SJCRH30 (cell line): ENCODE measurements at places on chromosomes 1 and 21. TPM values are rescaled to one million over a fixed set of nuclear protein-coding genes. Genes with fewer than 3 reads are reported as not detected.

DNA sequence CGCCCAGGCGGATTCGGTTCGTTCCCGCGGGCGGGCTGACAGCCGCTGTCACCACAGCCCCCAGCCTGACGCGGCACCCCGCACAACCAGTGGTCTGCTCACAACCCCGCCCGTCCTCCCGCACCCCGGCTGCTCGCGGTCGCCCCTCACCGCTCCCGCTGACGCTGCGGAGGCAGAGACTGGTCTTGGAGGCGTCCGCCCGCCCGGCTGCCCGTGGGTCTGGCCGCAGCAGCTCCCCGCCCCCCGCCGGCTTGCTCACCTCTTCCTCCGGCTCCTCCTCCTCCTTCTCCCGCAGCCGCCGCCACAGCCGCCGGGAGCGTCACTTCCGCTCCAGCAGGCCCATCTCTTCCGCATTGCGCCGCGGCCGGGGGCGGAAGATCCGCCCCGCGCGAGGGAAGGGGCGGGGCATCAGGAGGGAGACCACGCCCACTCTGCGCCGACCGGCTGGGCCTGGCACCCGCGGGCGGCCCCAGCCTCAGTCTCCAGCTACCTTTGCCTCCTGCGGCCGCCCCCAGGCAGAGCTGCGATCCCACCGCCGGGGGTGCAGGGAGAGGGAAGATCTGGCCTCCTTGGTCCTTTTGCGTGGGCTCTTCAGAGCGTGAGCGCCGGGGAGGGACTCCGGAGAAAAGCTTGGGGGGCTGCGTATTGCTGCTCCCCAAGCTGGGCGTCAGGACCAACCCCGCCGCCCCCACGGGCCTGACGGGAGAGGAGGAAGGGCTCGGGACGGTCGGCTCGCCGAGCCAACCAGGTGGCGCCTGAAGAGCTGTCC, at the start of gene SYNJ1:
SYNJ1 (minus strand) TSS at position 327 of the 769 bp plus-strand sequence. CDS start 1,118 bp downstream, outside the sequence.
- H3K27me3 ChIP-seq: no peaks in the 10 kb centered on the region
- peak; percentile 95 for DNase-seq
- H3K36me3 ChIP-seq: peaks cover 7% of the 10 kb centered on the region; the same call in 1 of the 2 replicates
- no peaks in the 10 kb centered on the region for H3K4me1 ChIP-seq
- H3K4me3 ChIP-seq: peak within 1 kb of the TSS; percentile 96
- peak within 1 kb of the TSS; percentile 76 for H3K27ac ChIP-seq

- H3K36me3 ChIP-seq: no peaks in the 10 kb centered on the region; the same call in none of the 2 replicates
- H3K4me1 ChIP-seq: 0 out of 2 replicates have a peak, but pooled peaks cover 3% of the 10 kb centered on the region
- H3K4me3 ChIP-seq: no peak overlapping the region
- H3K27ac ChIP-seq: no peak overlapping the region
Observed at GRCh38 chr1:15706751-15707150, 22.6 kb downstream of the PLEKHM2 start.

GRCh38 chr1:215358356-215358755, 208.7 kb upstream of the KCTD3 start:
- H3K4me3 ChIP-seq: no peak overlapping the region
- H3K36me3 ChIP-seq: no peaks in the 10 kb centered on the region
- H3K27me3 ChIP-seq: no peaks in the 10 kb centered on the region
- H3K4me1 ChIP-seq: no peaks in the 10 kb centered on the region

DNA sequence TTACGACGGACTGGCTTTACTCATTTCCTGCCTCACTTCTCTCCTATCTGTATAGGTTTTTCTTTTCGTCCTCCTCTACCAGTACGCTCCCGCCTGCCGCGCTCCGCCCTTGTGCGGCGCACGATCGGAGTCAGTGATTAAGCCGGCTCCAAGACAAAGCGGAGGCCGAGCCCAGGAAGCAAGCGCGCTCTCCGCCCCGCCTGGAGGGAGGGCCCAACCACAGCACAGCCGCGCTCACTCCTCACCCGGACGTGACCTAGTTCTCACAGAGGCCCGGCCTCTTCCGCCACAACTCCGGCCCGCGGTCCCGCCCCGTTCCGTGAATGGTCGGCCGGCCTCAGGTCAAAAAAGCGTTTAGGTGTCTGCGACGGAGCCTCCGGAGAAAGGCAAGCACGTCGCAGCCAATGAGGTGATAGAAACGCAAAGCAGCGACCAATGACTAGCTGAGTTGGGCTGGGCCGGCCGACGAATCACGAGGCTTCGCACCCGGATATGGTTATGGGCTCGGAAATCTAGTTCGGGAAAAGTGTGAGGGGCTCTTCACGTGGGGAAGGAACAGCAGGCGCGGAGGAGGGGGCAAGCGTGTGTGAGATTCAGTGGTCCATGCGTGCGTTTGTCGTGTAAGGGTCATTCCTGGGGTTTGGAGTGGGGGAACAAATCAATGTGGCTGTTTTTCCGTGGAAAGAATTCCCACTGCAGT, at the start of gene METTL13:
METTL13 (plus strand) TSS at position 485 of the 700 bp plus-strand sequence. CDS start 308 bp downstream, outside the sequence.
- H3K27ac ChIP-seq: peak within 1 kb of the TSS; percentile 40
- no peaks in the 10 kb centered on the region for H3K27me3 ChIP-seq
- peaks cover 3% of the 10 kb centered on the region; the same call in 1 of the 2 replicates for H3K4me1 ChIP-seq

GRCh38 chr1:185735701-185736064, 1.5 kb downstream of the HMCN1 start:
- H3K4me1 ChIP-seq: peaks cover 8% of the 10 kb centered on the region
- no peaks in the 10 kb centered on the region for H3K27me3 ChIP-seq
- peak; percentile 6 for DNase-seq
- H3K36me3 ChIP-seq: no peaks in the 10 kb centered on the region; the same call in 1 of the 2 replicates
- H3K4me3 ChIP-seq: peak overlapping the region; percentile 67

GRCh38 chr1:62362061-62362917, 43.1 kb upstream of the KANK4 start:
- no peaks in the 10 kb centered on the region for H3K27me3 ChIP-seq
- no peak overlapping the region for H3K4me3 ChIP-seq
- H3K36me3 ChIP-seq: no peaks in the 10 kb centered on the region
- peak overlapping the region; percentile 61 for H3K27ac ChIP-seq

DNA sequence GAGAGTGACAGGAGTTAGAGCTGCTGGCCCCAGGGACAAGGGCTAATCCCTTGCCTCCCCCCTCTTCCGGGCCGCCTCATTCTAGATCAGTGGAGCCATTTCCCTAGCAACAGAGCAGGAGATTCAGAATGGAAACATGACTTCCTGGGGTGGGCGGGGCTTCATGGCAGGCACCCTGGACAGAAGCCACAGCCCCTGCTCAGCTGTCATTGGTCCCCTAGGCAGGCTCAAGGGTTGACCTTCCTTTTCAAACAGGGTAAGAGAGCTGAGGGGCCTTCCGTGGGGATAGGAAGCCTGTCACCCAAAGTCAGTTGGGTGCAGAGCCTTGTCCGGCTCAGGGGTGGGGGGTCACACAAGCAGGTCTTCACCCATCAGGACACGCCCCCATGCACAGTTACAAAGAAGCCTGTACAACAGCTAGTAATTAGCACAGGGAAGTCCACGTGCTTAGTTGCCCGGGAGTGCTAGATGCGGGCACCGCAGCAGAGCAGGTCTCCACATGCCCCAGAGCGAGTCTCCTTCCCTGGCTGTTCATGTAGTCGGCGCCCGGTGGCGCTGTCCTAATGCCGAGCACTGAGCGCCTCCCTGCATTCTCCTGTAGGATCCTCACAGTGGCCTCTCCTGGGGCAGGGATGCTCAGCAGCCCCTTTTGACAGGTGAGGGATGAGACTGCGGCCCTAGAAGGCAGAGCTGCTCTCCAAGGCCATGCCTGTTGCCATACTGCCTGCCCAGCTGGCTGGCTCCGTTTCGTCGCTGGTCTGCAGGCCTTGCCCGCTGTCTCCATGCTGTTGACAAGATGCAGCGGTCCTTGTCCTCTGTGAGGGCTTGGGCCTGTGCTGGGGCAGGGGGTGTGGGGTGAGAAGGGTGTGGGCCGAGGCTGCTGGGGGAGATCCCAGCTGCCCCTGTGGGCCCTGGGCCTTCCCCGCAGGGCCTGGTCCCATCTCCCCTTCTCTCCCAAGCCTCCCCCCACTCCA, 5.1 kb downstream of the TMEM201 start:
- H3K27me3 ChIP-seq: no peaks in the 10 kb centered on the region
- H3K4me3 ChIP-seq: peak overlapping the region; percentile 6; the same call in 1 of the 2 replicates
- H3K27ac ChIP-seq: peak overlapping the region; percentile 63
- DNase-seq: peak; percentile 99
- H3K36me3 ChIP-seq: peaks cover 25% of the 10 kb centered on the region

- no peaks in the 10 kb centered on the region for H3K4me1 ChIP-seq
- no peak overlapping the region for H3K27ac ChIP-seq
- peaks cover 6% of the 10 kb centered on the region for H3K36me3 ChIP-seq
- DNase-seq: no peak
Observed at GRCh38 chr1:231410036-231410612, 12.0 kb downstream of the EGLN1 start.

DNA sequence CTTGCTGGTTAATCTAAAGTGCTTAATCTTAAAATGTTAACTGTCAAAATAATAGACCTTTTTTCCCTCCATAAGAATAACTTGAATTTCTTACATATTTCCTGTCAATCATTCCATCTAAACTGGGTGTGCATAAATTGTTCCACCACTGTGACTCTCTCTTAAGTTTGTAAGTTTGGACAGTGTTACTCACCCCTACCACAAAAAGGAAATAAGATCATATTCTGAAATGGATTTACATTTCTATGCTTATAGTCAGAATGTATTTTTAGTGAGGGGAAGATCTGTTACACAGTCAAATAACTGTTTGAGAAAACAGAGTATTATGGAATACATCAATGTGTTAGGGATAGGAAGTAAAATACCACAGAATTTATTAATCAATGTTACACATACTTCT, 109.6 kb upstream of the DPYD start:
- H3K36me3 ChIP-seq: no peaks in the 10 kb centered on the region
- H3K27ac ChIP-seq: no peak overlapping the region
- no peak overlapping the region for H3K4me3 ChIP-seq
- no peaks in the 10 kb centered on the region for H3K4me1 ChIP-seq
- DNase-seq: no peak
- no peaks in the 10 kb centered on the region for H3K27me3 ChIP-seq

GRCh38 chr1:156523801-156524480, 23.4 kb upstream of the MEF2D start:
- H3K27me3 ChIP-seq: no peaks in the 10 kb centered on the region
- H3K4me3 ChIP-seq: no peak overlapping the region
- peaks cover 25% of the 10 kb centered on the region for H3K36me3 ChIP-seq
- peaks cover 2% of the 10 kb centered on the region; the same call in 1 of the 2 replicates for H3K4me1 ChIP-seq
- no peak for DNase-seq

DNA sequence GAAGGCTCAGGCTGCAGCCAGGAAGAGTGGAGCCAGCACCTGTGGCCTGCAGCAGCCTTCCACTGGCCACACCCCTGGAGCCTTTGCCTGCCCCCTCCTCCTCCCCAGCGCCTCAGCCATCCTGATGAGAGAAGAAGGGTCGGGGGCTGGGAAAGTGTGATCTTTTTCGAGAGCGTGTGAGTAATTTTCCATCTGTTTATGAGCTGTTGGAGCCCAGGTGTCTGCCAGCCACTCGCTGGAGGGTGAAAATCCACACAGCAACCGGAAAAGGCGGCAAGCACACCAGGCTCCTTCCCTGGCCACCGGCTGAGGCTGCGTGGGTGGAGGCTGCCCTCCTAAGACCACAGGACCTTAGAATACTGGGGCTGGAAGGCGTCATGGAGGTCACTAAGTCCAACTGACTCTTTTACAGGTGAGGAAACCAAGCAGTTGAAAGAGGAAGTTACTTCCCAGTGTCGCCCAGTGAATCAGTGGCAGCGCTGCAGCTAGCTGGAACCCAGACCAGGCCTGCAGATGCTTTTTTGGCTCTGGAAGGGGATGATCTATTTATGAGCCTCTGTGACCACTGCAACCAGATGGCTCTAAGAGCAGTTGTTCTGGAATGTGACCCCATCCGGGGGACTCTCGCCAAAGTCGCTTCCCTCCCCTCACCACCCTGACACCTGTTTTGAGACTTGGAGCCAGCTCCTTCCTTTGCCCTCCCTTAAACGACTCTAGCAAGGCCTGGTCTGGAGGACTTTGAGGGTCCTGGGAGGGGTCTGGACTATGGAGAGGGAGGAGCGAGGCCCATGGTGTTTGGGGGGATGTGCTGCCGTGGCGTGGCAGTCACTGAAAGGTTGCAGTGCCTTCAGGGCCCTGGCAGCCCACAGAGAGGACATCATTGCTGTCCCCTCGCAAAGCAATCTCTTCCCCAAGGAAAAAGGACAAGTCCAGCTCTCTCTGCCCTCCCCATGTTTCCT, 54.5 kb downstream of the LGR6 start:
- H3K27ac ChIP-seq: no peak overlapping the region
- H3K27me3 ChIP-seq: peaks cover 4% of the 10 kb centered on the region; the same call in 1 of the 2 replicates
- DNase-seq: peak; percentile 77
- no peak overlapping the region for H3K4me3 ChIP-seq
- peaks cover 22% of the 10 kb centered on the region for H3K4me1 ChIP-seq

GRCh38 chr1:109792056-109792831, 28.5 kb upstream of the EPS8L3 start:
- peaks cover 30% of the 10 kb centered on the region for H3K4me1 ChIP-seq
- no peaks in the 10 kb centered on the region for H3K36me3 ChIP-seq
- peak; percentile 92 for DNase-seq
- no peak overlapping the region for H3K27ac ChIP-seq
- no peaks in the 10 kb centered on the region for H3K27me3 ChIP-seq

- H3K27me3 ChIP-seq: no peaks in the 10 kb centered on the region
- H3K4me1 ChIP-seq: peaks cover 25% of the 10 kb centered on the region
- no peak overlapping the region for H3K27ac ChIP-seq
- H3K4me3 ChIP-seq: no peak overlapping the region
- no peak for DNase-seq
Observed at GRCh38 chr1:230143534-230143933, 76.5 kb downstream of the GALNT2 start.

GRCh38 chr1:78284354-78284753, 206.4 kb upstream of the PTGFR start:
- DNase-seq: no peak
- H3K36me3 ChIP-seq: no peaks in the 10 kb centered on the region
- no peak overlapping the region for H3K4me3 ChIP-seq
- no peaks in the 10 kb centered on the region for H3K27me3 ChIP-seq
- no peak overlapping the region for H3K27ac ChIP-seq

DNA sequence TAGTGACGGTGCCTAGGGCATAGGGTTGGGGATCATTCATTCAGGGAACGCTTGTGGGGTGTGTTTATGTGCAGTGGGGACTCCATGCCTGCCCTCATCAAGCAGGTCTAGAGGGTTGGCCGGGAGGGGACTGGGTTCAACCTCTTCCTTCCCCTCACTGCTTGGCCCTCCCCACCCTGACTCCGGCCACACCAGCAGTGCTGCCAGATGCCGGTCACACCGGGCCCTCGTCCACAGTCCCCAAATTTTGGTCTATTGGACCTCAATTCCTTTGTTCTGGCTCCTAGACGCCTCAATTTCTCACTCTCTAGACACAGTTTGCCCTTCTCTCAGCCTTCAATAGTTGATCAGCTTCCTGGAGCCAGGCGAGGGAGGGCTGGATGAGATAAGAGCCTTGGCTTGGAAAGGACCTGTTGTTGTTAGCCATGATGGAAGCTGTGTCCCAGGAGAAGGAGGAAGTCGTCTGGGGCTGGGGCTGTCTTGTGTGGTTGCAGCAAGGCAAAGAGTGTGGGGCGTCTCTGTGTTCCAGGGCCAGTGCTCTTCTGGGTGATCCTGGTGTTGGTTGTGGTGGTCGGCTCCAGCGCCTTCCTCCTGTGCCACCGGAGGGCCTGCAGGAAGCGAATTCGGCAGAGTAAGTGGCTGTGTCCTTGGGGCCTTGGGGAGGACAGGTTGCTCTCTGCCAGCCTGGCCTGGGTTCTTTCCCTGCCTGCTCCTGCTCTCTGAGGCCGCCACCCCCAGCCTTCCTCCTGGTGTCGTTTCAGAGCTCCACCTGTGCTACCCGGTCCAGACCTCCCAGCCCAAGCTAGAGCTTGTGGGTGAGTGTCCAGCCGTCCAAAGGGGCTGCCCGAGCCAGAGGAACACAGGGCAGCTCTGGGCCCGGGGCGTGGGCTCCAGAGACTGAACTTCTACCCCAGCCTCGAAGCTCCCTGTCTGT, 41.1 kb upstream of the TNFRSF1B start:
- no peak overlapping the region for H3K4me3 ChIP-seq
- no peaks in the 10 kb centered on the region for H3K36me3 ChIP-seq
- H3K27me3 ChIP-seq: peaks cover 3% of the 10 kb centered on the region; the same call in 1 of the 2 replicates
- peaks cover 3% of the 10 kb centered on the region; the same call in 1 of the 2 replicates for H3K4me1 ChIP-seq
- DNase-seq: no peak
- H3K27ac ChIP-seq: no peak overlapping the region

The OPRD1 gene
- total RNA-seq: 58.0 and 60.2 TPM in 2 replicates

The PLA2G2C gene
- not detected in 2 replicates for total RNA-seq

The MMP23B gene
- total RNA-seq: 0.81 and 2.7 TPM in 2 replicates

The LRRIQ3 gene
- 0.81 and 0.99 TPM in 2 replicates for total RNA-seq
